ENCODE measurements at places on chromosomes 11 and 22.
A peak's percentile ranks its signal among the peaks of the same experiment; 100 is the strongest.

DNA sequence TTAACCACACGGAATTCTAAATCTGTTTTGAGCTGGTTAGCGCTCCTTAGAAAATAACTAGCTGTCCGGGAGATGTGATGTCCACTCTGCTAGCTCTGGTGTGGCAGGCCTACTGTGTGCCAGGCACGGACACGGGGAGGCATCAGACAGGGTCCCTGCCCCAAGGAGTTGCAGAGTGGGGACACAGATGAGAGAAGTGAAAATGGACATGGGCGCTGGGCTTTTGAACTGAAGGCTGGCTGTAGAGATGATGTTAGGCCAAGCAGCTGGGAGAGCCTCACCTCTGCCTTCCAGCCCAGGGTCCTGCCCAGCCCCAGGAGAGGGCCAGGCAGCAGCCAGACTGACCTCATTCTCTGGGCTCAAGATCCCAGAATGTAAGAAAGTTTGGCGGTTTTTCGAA lies 368.6 kb downstream of the CTTN start:
- DNase-seq = no peak

- DNase-seq = peak; percentile 30
Observed at GRCh38 chr11:16605389-16605893, 133.0 kb upstream of the C11orf58 start.

DNA sequence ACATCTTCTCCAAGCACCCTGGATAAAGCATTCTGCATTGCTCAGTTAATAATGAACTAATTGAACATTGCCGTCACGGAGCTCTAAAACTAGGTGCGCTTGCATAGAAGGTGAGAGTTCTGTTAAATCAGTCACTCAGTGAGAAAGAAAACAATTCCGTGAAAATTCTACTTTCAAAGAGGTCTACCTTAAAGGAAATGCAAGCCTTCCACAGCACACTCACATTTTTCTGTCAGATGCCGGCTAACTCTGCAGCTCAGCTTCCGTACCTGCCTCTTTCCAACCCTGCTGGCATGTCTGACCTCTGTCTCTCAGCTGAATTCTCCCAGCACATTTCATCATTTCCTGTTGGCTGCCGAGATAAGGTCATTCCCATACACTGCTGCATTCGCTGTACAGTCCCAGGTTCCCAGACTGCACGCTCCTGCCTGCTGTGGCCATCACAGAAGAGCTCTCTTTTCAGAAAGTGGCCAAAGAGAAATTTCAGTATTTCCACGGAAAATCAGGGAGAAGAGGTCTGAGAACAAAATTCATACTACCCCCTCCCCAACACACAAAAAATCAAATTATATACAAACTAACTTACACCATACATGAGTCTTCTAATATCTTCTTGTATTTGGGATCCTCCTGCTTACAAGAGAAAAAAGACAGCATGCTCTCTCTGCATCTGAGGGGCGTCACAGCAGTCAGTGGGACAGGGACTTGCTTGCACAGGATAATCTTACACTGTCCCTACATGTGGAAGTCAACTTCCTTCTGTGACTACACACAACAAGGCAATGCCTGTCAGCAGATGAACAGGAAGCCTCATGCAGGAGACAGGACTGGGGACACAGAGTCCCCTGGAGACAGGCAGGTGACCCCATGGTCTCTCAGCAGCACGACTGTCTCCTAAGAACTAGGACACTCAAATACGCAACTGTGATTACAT lies 55.1 kb downstream of the PACSIN2 start:
- no peak for DNase-seq

DNA sequence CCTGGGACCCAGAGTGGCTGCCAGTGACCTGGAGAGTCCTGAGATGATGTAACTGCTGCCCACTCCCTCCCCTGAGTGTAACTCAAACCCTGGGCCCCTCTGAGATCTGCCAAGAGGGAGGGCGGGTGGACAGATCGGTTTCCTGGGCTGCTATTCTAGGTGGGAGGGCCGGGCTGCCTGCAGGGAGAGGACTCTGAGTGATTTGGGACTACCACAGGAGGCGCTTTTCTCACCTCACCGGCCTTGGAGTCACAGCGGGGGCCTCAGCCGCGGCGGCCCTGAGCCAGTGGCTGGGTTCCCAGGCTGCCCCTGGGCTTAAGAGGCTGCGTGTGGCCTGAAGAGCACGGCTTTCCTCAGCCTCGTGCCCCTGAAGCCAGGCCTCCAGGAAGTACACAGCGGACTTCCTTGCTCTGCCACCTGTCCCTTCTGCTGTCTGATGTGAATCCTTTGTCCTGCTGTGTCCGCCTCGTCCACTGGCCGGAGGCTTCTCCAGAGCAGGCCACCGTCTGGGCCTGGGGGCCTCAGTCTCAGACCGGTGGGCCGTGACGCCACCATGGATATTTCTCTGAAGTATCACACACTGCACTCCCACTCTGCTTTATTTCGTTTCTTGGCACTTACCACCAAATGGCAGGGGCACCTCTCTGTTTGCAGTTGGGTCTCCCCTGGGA lies 11.5 kb downstream of the RELT start:
- DNase-seq = no peak
